ENCODE measurements at places on chromosomes 12 and 14. TPM values are rescaled to one million over a fixed set of nuclear protein-coding genes. Genes with fewer than 3 reads are reported as not detected.

The BBS10 gene
- polyA plus RNA-seq: 1.8 TPM

The KRT8 gene
- not detected for polyA plus RNA-seq

The TEX52 gene
- not detected for polyA plus RNA-seq

The KRT75 gene
- polyA plus RNA-seq: not detected

The MDM2 gene
- 19.6 TPM for polyA plus RNA-seq

The TOMM20L gene
- polyA plus RNA-seq: not detected

The POTEG gene
- not detected for polyA plus RNA-seq

The C12orf56 gene
- not detected for polyA plus RNA-seq
